SHP77 treated with DMSO at 0.1 percent for 48 hours (cell line): ENCODE measurements at places on chromosomes 11 and 22.

DNA sequence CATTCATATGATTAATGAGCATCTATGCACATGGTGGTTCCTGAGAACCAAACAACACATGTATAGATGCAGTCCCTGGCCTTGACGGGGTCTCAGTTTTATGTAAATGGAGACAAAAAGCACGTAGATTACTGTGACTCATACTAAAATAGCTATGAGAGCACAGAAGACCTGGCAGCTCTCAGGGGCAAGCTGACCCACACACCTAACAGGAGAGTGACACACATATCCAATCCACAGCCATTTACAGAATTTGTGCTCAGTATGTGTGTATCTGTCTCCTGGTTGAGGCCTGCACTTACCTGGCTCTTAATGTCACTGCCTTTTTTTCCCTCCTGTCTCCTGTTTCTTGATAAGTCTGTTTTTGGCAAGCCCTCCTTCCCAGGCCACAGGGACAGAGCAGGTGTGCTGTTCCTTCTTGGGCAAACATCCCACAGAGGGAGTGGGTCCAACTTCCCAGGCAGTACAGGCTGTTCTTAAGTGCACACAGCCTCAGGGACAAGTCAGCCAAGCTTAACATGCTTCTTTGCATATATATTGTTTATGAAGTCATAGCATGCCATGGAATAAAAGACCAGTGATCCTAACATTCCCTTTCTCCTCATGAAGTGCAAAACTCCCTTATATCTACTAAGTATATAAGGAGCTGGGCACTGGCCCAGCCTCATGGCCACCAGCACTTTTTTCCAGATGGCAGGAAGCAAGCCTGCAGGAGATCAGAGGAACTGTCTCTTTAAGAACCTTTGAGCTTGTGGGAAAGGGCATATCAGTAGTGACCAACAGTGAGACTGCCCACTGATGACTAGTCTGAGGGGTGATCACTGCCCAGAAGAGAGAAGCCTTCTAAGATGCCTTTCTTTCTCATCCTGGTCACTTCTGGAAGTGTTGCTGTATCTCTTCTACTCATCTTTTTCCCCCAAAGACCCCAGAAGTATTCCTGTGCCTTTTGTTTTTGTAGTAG is 124.7 kb upstream of the CCDC90B start:
- no peak for DNase-seq

- DNase-seq, result no peak
Measured at GRCh38 chr11:9681583-9682372, 17.9 kb downstream of the SWAP70 start.

DNA sequence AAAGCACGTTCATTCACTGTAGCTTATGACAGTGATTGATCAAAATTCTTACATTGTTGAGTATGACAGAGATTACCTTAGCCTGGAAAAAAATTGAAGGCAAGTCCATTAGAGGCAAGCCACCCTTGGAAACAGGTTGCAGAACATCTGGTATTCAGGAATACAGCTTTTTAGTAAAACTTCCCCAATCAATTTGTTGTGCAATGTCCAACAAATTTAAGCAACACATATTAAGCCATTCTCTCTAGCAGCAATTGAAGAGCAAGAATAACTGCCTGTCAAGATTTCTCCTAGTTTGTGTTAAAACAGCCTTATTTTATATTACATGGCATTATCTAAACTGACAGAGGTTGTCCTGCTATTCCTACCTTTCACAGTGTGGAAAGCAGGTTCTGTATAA is 37.0 kb downstream of the BCL2L13 start:
- no peak for DNase-seq

DNA sequence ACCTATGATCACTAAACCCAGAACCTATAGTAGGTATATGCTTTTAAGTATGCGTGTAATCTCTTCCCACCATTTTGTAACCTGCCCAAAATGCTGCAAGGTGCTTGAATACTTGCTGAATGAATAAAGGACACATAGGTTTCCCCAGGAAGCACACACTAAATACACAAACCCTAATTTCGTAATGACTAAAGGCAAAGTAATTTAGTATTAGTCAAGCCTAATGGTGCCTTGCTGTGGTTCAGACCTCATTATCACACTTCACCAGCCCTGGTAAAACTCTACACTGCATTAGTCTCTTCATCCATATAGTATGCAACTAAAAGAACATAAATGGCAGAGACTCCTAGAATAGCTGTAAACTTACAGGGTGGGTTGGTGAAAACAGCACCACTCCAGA is 289.0 kb upstream of the PITPNB start:
- DNase-seq, result no peak

DNA sequence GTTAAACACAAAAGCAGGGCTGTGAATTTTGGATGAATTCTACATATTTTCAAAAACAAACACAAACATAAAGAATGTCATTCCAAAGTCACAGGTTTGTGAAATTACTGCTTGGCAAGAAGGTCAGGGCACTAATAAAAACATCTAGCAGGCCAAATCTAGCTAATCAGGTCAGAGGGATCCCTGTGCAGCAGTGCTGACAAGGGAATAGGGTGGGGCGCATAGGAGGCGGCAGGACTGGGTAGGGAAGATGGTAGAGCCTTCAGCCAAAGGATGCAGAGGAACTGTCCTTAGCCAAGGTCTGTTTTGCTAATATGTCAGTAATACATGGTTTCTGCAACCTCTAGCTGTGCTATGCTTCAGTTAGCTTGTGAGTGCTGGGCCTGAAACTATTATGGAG is 396.6 kb downstream of the TENM4 start:
- DNase-seq, result no peak

GRCh38 chr11:60699284-60699691 is at the start of gene MS4A8:
TSS of gene MS4A8 (plus strand) at chr11:60699612. CDS start at chr11:60700861, 1,249 bp downstream.
- no peak for DNase-seq

DNA sequence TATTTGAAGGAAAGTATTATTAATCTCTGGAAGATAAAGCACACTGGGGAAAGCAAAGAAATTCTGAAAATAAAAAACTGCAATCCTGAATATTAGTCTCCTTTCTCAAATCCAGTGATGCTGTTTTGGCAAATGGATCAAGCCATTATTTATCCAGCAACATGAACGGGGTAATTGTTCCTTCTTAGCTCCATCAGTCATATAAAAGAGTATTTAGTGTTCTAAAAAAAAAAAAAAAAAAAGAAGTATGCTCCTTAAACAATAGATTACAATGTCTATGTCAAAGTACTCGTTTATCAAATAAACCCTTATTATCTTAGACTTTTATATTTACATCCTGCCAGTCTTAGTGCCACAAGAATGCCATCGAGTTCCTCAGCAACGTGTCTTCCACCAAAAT is 1.3 kb downstream of the RDX start:
- DNase-seq, result no peak

GRCh38 chr11:103109818-103110388 is 677 bp downstream of the DYNC2H1 start:
- DNase-seq, result no peak

DNA sequence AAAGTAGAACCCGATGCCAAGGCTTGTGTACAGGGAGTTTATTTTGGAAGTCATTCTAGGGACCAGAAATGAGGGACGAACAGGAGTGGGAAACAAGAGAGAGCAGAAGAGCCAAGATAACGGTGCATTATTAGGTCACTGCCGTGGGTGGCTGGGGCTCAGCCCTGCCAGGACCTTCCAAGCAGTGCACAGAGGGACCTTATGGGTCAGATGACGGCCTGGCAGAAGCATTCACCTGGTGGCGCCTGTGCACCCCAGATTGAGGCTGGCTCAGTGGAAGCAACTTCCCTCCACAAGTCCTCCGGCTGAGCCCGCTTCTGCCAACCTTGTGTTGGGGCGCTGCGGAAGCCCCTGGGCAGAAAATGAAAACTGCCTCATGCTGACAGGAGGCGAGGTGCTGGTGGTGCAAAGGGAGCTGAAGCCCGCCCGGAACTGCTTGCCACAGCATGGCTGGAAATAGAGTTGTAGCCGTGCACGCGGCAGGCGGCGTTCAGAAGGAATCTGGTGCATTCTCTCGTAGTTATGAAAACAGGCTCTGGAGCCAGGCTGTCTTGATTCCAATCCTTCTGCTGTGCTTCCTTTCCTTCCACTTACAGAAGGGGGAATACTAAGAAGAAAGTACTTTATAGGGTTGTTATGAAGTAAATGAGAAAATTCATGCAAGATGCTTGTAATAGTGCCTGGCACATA is 22.2 kb upstream of the TP53I11 start:
- DNase-seq, result no peak

GRCh38 chr11:126281245-126281644 is 1.6 kb upstream of the TIRAP start:
- no peak for DNase-seq

DNA sequence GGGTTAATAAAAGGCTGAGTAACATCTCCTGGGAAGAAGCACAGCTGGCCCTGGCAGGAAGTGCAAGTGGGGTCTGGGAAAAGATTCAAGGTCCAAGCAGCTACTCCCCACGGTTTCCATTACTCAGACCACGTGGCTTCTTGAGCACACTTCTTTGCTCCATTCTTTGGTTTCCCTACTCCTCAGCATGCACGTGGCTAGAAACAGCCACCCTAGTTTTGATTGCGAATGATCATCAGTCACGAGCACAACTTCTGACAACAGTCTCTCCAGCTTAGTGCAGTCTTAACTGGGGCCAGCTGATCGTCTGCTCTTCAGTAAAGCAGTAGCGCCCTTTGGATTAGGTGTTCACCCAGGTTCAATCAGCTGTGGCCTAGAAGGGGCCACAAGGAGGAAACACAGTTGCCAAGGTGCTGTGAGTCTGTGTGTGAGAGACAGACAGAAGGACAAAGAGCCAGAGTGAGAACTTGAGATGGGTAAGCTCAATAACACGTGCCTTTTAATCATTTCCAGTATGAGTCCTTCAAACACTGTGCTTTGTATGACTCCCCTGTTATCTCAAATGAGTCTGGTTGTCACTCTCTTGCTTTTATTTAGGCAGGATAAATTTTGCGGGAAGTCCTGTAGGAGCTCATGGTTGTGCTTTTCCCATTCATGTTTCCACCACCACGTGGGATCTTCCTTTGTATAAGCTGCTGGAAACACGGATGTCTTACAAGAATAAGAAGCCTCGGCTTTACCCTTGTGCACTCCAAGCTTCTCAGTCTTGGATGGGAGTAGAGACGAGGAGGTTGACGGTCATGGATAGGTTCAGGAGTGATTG is 901 bp upstream of the PARVA start:
- no peak for DNase-seq

DNA sequence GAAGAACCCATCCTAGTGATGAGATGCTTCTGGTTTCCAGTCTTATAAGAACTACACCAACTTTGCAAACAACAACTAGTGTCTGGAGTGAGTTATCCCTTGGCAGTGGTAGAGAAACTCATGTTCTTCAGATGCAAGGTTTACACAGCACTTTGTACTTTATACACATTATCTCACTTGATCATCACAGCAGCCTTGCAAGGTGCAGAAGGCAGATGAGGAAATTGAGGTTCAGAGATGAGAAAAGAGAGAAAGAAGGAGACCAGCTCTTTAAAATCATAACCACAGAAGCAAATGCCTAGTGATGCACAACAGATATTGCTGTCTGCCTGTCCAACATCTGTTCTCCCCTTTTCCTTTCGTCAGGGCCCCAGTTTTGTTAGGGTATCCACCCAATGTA is 16.7 kb upstream of the CD44 start:
- no peak for DNase-seq

DNA sequence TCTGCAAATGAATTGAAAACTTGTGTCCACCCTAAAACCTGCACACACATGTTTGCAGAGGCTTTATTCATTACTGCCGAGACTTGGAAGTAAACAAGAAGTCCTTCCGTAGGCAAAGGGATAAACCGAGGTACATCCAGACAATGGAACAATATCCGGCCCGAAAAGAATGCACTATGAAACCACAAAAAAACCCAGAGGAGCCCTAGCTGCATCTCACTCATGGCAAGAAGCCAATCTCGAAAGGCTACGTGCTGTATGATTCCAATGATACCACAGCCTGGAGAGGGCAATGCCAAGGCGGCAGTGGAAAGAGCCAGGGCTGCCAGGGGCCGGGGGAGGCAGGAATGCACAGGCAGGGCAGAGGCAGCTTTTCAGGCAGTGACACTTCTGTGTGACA is 3.2 kb upstream of the MRPL23 start:
- DNase-seq, result no peak

GRCh38 chr11:31826536-31827438 is 15.7 kb upstream of the PAX6 start:
- no peak for DNase-seq

GRCh38 chr22:37393746-37394145 is 33.5 kb downstream of the ELFN2 start:
- DNase-seq, result no peak

- DNase-seq, result no peak
Measured at GRCh38 chr22:42969348-42969975, 45.5 kb downstream of the PACSIN2 start.

- DNase-seq, result no peak
Measured at GRCh38 chr22:43326331-43327156, 16.6 kb downstream of the SCUBE1 start.

DNA sequence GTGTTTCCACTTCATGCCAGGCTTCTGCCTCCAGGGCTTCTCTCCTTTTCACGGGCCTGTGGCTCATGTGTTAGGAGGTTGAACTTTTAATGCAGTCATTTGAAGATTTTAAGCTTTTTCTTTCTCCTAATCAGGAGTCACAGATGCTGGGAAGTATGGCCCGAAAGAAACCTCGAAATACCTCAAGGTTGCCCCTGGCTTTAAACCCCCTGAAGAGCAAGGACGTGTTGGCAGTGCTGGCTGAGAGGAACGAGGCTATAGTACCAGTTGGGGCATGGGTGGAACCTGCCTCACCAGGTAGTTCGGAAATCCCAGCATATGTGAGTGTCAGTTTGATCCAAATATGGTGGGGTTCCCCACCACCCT is 571 bp downstream of the CCDC15 start:
- DNase-seq, result no peak

GRCh38 chr11:94802501-94802900 is 34.3 kb downstream of the AMOTL1 start:
- no peak for DNase-seq

DNA sequence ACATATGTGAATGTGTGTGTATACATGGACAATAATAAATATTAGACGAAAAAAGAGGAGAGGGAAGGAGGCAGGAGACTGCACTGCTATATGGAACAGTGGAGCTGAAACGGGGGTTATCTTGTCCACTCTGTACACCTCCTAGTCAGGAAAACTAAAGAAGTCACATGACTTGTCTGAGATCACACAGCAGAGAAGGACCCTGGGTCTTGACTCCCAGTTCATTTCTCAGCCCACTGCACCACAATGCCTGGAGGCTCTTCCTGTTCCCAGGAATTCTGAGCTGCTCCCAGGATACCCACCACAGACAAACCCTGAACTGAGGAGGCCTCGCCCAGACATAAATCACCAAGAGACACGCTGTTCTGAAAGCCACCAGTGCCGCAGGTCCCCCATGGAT is 349.6 kb downstream of the CTTN start:
- no peak for DNase-seq

DNA sequence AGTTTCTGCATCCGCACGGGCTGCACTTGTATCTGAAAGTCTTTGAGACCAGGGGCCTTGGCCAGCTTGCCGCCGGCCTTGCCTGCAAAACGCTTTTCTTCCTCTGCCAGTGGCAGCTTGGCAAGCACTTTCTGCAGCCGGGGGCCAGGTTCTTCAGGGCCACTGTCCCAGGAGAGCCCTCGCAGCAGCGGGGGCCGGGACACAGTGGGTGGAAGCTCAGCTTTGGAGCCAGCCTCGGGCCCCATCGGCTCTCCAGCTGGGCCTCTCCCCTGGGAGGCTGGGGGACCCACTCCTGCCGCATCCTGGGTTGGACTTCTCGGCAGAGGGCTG is 57.5 kb upstream of the LYVE1 start:
- no peak for DNase-seq
